ENCODE measurements at places on chromosomes 12 and 14. TPM values are rescaled to one million over a fixed set of nuclear protein-coding genes. Genes with fewer than 3 reads are reported as not detected.

DNA sequence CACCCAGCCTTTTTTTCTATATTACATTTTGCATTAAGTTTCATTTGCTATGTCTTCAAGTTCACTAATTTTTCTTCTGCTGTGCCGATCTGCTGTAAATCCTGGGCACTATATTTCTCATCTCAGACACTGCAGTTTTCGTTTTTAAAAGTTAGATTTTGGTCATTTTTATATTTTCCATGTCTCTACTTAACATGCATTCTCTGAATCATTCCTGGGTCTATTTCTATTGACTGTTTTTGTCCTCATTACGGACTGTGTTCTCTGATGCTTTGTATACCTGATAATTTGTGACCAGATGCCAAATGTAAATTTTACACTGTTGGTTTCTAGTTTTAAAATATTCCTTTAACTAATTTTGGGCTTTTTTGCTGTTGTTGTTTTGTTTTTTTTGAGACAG lies 64.5 kb downstream of the R3HDM2 start:
- H3K36me3 ChIP-seq, result no peaks in the 10 kb centered on the region
- H3K4me3 ChIP-seq, result no peak overlapping the region
- no peaks in the 10 kb centered on the region for H3K27me3 ChIP-seq
- no peak overlapping the region for H3K27ac ChIP-seq
- no peaks in the 10 kb centered on the region for H3K4me1 ChIP-seq

GRCh38 chr14:91396959-91397815 lies 20.4 kb downstream of the CCDC88C start:
- peaks cover 88% of the 10 kb centered on the region for H3K4me1 ChIP-seq
- no peak for DNase-seq
- H3K36me3 ChIP-seq, result no peaks in the 10 kb centered on the region
- no peaks in the 10 kb centered on the region for H3K27me3 ChIP-seq
- no peak overlapping the region for H3K27ac ChIP-seq
- H3K4me3 ChIP-seq, result no peak overlapping the region

- DNase-seq, result peak; percentile 36
- H3K36me3 ChIP-seq, result peaks cover 16% of the 10 kb centered on the region
- no peaks in the 10 kb centered on the region for H3K4me1 ChIP-seq
- no peak overlapping the region for H3K27ac ChIP-seq
- H3K27me3 ChIP-seq, result peaks cover 25% of the 10 kb centered on the region
Observed at GRCh38 chr12:546920-547845, 87.4 kb downstream of the B4GALNT3 start.

GRCh38 chr12:7834701-7835100 lies 38.0 kb downstream of the SLC2A14 start:
- peak overlapping the region; percentile 59 for H3K27ac ChIP-seq
- no peak for DNase-seq
- no peaks in the 10 kb centered on the region for H3K36me3 ChIP-seq
- H3K4me3 ChIP-seq, result no peak overlapping the region
- H3K4me1 ChIP-seq, result no peaks in the 10 kb centered on the region

- peak overlapping the region; percentile 17 for H3K4me3 ChIP-seq
- H3K27ac ChIP-seq, result peak overlapping the region; percentile 81
- H3K27me3 ChIP-seq, result no peaks in the 10 kb centered on the region
- no peaks in the 10 kb centered on the region for H3K36me3 ChIP-seq
Observed at GRCh38 chr12:64670019-64670418, 59.7 kb downstream of the RASSF3 start.

GRCh38 chr12:164207-164606 lies 49.8 kb downstream of the SLC6A12 start:
- no peak for DNase-seq
- no peaks in the 10 kb centered on the region for H3K4me1 ChIP-seq
- no peak overlapping the region for H3K27ac ChIP-seq

GRCh38 chr12:115155665-115156645 lies 472.0 kb upstream of the TBX3 start:
- H3K4me1 ChIP-seq, result no peaks in the 10 kb centered on the region
- no peak overlapping the region for H3K4me3 ChIP-seq
- DNase-seq, result no peak
- H3K27me3 ChIP-seq, result no peaks in the 10 kb centered on the region

DNA sequence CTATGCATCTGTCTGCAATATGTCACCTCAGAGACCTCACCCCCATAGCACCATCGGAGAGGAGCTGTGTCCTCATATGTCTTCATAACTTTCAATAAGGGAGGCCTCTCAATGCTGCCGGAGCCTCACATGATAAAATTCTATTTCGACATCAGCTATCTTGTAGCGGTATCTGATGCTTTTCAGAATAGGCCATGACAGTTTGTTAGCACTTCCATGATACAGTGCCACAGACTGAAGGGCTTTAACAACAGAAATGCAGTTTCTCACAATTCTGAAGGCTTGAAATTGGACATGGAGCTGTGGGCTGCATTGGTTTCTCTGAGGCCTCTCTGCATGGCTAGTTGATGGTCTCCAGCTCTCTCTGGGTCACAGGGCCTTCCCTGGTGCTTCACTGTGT lies 125.0 kb upstream of the PZP start:
- DNase-seq, result no peak
- no peaks in the 10 kb centered on the region for H3K36me3 ChIP-seq
- H3K4me3 ChIP-seq, result no peak overlapping the region
- H3K27ac ChIP-seq, result no peak overlapping the region
- H3K4me1 ChIP-seq, result peaks cover 8% of the 10 kb centered on the region

GRCh38 chr14:65470404-65470880 lies 57.9 kb downstream of the FUT8 start:
- no peaks in the 10 kb centered on the region for H3K36me3 ChIP-seq
- no peak overlapping the region for H3K4me3 ChIP-seq
- no peaks in the 10 kb centered on the region for H3K27me3 ChIP-seq
- no peaks in the 10 kb centered on the region for H3K4me1 ChIP-seq
- DNase-seq, result no peak

GRCh38 chr12:15829949-15830348 lies 40.8 kb upstream of the EPS8 start:
- H3K36me3 ChIP-seq, result no peaks in the 10 kb centered on the region
- no peak overlapping the region for H3K4me3 ChIP-seq
- DNase-seq, result no peak

- no peaks in the 10 kb centered on the region for H3K27me3 ChIP-seq
- peaks cover 100% of the 10 kb centered on the region for H3K36me3 ChIP-seq
- H3K4me1 ChIP-seq, result no peaks in the 10 kb centered on the region
- H3K27ac ChIP-seq, result no peak overlapping the region
- DNase-seq, result no peak
- H3K4me3 ChIP-seq, result no peak overlapping the region
Observed at GRCh38 chr12:6584293-6584692, 16.2 kb upstream of the NOP2 start.

DNA sequence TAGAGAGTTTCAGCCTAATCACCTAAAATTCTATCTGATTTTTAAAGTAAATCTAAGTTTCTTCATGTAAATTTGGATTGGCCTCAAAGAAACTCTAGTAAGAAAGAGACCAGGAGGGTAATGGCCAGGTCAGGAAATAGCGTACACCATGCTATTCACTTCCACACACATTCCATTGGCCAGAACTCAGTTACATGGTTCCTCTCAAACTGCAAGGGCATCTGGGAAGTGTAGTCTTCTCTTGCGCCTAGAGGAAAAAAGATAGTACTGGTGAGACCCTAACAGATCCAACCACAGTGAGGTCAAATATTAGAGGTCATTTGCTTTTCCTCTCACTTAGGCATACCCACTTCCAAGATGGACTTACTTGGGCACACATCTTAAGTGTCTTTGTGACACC lies 39.1 kb downstream of the MBIP start:
- H3K27me3 ChIP-seq, result peaks cover 4% of the 10 kb centered on the region
- H3K27ac ChIP-seq, result no peak overlapping the region
- no peaks in the 10 kb centered on the region for H3K36me3 ChIP-seq
- DNase-seq, result no peak
- H3K4me3 ChIP-seq, result no peak overlapping the region

GRCh38 chr14:76997257-76997970 lies 31.1 kb downstream of the IRF2BPL start:
- H3K36me3 ChIP-seq, result no peaks in the 10 kb centered on the region
- no peak overlapping the region for H3K27ac ChIP-seq
- peaks cover 27% of the 10 kb centered on the region for H3K4me1 ChIP-seq
- no peaks in the 10 kb centered on the region for H3K27me3 ChIP-seq

DNA sequence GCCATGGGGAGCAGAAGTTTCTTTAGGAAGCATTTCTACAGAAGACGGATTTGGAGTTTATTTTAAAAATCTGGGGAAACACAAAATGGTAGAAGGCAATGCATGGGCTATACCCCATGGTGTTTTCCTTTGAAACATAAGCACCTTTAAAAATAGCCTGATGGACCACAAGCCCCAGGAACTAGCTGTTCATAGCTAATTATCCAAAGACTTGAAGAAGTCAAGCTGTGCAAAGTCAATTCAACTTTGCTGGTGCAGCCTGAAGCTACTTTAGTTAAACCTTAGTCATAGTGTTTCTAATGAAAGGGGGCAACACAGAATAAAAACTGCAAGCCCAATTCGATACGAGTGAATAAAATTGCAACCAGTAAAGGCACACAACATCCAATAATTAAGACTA lies 732.5 kb downstream of the GALC start:
- H3K4me3 ChIP-seq, result no peak overlapping the region
- no peak for DNase-seq
- no peak overlapping the region for H3K27ac ChIP-seq
- no peaks in the 10 kb centered on the region for H3K4me1 ChIP-seq
- H3K27me3 ChIP-seq, result no peaks in the 10 kb centered on the region
- H3K36me3 ChIP-seq, result no peaks in the 10 kb centered on the region

- no peak overlapping the region for H3K4me3 ChIP-seq
- peaks cover 4% of the 10 kb centered on the region for H3K4me1 ChIP-seq
- no peak overlapping the region for H3K27ac ChIP-seq
- H3K27me3 ChIP-seq, result no peaks in the 10 kb centered on the region
Observed at GRCh38 chr12:131114942-131115584, 161.4 kb downstream of the ADGRD1 start.

GRCh38 chr12:46402941-46403718 lies 30.6 kb upstream of the SLC38A2 start:
- DNase-seq, result no peak
- H3K27me3 ChIP-seq, result no peaks in the 10 kb centered on the region
- H3K4me1 ChIP-seq, result peaks cover 14% of the 10 kb centered on the region
- H3K36me3 ChIP-seq, result no peaks in the 10 kb centered on the region
- no peak overlapping the region for H3K4me3 ChIP-seq
- peak overlapping the region; percentile 61 for H3K27ac ChIP-seq

- no peaks in the 10 kb centered on the region for H3K27me3 ChIP-seq
- no peak overlapping the region for H3K4me3 ChIP-seq
- H3K4me1 ChIP-seq, result peaks cover 40% of the 10 kb centered on the region
- H3K36me3 ChIP-seq, result peaks cover 100% of the 10 kb centered on the region
Observed at GRCh38 chr12:53478865-53479264, 20.4 kb downstream of the MAP3K12 start.

GRCh38 chr12:94879542-94879941 lies 124.0 kb downstream of the NDUFA12 start:
- H3K27me3 ChIP-seq, result peaks cover 45% of the 10 kb centered on the region
- H3K4me1 ChIP-seq, result peaks cover 3% of the 10 kb centered on the region
- no peak overlapping the region for H3K4me3 ChIP-seq
- H3K36me3 ChIP-seq, result no peaks in the 10 kb centered on the region
- DNase-seq, result peak; percentile 15

DNA sequence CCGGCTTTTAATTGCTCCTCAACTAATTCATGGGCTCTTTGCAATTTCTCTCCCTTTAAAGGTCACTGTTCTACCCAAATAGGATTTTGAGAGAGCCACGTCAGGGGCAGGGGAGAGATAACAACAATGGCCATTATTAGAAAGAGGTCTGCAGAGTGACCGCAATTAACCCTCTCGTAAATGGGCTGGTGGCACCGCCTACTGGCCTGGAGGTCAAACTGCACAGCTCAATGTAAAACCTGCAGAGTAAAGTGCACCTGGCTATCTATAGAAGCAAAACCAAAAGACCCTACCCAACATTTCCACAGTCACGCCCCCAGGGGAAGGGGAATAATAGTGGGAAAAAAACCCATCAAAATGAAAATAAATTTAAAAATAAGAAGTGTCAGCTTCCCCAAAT lies 21.6 kb upstream of the CLEC4E start:
- H3K4me1 ChIP-seq, result peaks cover 12% of the 10 kb centered on the region
- H3K36me3 ChIP-seq, result no peaks in the 10 kb centered on the region
- DNase-seq, result no peak
- H3K27ac ChIP-seq, result no peak overlapping the region

GRCh38 chr12:43058616-43059015 lies 469.1 kb upstream of the PRICKLE1 start:
- no peak for DNase-seq
- no peaks in the 10 kb centered on the region for H3K36me3 ChIP-seq
- H3K4me1 ChIP-seq, result no peaks in the 10 kb centered on the region
- no peak overlapping the region for H3K4me3 ChIP-seq
- no peaks in the 10 kb centered on the region for H3K27me3 ChIP-seq

DNA sequence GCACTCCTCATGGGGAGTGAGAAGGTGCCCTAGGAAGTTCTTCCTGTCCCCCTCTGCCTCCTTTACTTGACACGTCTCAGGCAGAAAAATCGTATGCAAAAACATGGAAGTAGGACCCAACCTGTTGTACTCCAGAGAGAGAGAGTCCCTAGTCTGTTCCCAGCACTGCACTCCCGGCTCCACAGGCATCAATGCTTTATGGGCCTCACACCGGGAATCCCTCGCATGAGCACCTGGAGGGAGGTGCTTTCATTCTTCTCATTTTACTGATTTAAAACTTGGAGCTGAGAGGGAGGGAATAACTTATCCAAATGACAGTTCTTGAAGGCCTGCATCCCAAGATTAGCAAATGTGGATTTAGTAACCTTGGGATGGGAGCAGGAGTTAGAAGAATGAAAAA lies 1101.4 kb downstream of the BCL11B start:
- DNase-seq, result no peak
- no peaks in the 10 kb centered on the region for H3K36me3 ChIP-seq
- H3K27ac ChIP-seq, result no peak overlapping the region

TAS2R50 gene
- polyA plus RNA-seq, result 0.17 TPM

KRT86 gene
- polyA plus RNA-seq, result not detected

TSPAN11 gene
- 15.0 TPM for polyA plus RNA-seq

PROX2 gene
- 3.8 TPM for polyA plus RNA-seq

COX8C gene
- not detected for polyA plus RNA-seq

TAS2R46 gene
- polyA plus RNA-seq, result 0.20 TPM

OAS2 gene
- polyA plus RNA-seq, result 11.6 TPM

ACOT6 gene
- polyA plus RNA-seq, result not detected

Measured in left lung (tissue), 14 donors.